ENCODE measurements at places on chromosomes 12 and 14. TPM values are rescaled to one million over a fixed set of nuclear protein-coding genes. Genes with fewer than 3 reads are reported as not detected.

DNA sequence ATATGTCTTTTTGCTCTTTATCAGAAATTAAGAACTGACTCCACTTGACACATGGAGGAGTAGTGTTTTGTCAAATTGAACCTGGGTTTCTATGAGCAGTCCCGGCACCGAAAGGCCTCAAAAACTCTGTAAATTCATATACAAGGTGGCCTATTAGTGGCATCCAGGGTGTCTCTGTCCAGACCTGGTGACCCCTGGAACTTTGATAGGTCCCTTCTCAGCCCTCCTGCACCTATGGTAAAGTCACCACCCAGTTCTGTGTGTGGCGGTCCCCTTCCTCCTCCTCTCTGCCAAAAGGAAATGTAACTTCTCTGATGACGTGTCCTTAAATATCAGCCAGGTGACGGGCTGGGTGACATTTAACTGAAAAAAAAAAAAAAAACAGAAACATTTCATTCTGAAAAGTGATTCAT is 204.0 kb upstream of the FOXN3 start:
- no peak for DNase-seq

- no peak for DNase-seq
Observed at GRCh38 chr12:19177754-19178153, 48.2 kb downstream of the PLEKHA5 start.

DNA sequence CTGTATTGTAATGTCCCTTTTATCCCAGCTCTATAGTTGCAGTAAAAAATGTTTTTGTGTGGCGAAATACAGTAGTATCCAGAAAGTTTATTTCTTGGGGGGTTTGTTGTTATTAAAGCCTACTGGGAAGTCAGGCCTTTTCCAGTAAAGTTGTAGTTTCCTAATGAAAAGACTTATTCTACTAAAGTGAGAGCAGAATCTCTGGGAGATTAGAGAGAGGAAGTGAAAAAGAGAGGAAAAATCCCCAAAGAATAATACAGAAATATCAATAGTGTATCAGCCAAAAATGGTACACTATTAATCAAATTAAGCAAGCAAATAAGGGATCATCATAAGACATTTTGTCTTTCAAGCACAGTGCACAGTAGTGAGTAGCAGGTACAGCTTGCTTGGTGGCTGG is 46.3 kb upstream of the ATXN7L3B start:
- DNase-seq: no peak

DNA sequence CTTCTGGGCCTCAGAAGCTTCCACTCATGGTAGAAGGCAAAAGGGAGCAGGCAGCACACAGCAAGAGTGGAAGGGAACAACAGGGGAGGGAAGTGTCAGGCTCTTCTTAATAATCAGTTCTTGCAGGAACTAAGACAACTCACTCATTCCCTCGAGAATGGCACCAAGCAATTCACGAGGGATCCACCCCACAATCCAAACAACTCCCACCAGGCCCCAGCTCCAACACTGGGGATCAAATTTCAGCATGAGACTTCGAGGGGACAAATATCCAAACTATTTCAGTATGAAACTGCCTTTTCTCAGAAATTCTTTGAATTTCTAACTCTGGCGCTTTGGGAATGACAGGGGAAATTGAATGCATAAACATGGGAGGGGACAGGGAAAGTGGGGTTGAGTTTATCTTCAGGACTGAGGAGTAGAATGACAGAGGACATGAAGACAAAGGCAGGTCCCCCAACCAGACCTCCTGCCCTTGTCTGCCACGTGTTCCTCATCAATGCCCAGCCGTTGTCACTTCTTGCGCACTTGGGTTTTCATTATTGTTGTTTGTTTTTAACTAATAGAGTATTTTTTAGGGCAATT is 24.6 kb upstream of the APOF start:
- DNase-seq: no peak

Gene ARHGDIB
- polyA plus RNA-seq: 2,863 TPM

DNA sequence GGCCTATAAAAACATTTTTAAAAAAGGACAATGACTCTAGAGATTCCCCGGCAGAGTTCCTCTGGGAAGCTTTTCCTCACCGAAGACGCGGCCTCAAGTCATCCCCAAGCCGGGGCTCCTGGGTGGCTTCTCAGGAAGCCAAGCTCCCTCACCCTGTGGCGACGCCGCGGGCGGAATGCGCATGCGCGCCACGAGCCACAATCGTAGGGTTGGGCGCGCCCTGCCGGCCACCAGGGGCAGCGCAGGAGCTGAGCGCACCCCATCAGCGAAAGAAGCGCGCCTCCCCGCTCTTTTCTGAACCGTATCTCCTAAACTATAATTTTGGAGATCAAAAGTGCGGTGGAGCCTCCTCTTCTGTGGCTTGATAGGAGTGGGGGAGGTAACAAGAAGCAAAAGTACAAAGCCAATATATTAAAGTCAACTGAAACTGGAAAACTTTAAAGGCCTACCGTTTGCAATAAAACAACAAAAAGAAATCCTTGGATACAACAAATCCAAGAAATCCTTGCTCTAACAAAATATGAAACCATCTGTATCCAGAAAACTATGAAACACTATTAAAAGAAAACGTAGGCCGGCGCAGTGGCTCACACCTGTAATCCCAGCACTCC is 17.4 kb upstream of the CHFR start:
- peak; percentile 86 for DNase-seq

DNA sequence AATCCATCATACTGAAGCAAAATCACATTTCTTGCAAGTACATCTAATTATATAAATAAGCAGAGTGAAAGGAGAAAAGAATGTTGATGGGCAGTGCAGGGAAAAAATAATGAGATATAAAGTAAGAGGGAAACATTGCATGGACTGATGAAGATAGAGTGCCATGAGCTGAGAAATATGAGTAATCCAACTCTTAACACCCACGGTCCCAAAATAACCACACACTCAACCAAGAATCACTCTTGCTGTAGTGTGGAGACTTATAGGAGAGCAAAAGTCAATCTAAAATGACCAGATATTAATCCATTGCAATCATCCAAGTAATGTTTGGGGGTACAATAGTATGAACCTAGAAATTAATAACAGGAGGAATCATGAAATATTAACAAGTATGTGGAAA is 40.2 kb downstream of the MYF5 start:
- DNase-seq: no peak

Gene TMEM63C
- polyA plus RNA-seq: not detected

Gene CLEC9A
- polyA plus RNA-seq: 0.99 TPM

Gene HOXC9
- polyA plus RNA-seq: not detected

Gene TECPR2
- polyA plus RNA-seq: 5.5 TPM

DNA sequence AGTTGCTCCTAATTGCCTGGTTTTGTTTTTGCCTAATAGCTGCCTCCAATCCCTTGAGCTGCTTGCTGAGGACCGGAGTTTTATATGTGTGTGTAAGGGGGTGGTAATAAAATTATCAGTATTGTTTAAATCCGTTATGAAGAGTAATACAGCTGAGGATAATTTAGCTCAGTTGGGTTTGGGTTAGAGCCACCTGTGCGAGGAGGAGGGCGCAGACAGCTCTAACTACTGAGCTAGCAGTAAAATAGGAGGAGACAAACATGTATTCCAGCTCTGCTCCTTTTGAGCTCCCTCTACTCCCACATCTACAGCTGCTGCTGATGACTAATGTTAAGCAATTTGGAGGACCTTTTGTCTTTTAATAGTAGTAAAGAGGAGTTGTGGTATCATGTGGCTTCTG is 61.5 kb downstream of the SPATS2 start:
- no peak for DNase-seq

GRCh38 chr12:8446642-8447547 is 8.9 kb upstream of the CLEC6A start:
- DNase-seq: no peak

DNA sequence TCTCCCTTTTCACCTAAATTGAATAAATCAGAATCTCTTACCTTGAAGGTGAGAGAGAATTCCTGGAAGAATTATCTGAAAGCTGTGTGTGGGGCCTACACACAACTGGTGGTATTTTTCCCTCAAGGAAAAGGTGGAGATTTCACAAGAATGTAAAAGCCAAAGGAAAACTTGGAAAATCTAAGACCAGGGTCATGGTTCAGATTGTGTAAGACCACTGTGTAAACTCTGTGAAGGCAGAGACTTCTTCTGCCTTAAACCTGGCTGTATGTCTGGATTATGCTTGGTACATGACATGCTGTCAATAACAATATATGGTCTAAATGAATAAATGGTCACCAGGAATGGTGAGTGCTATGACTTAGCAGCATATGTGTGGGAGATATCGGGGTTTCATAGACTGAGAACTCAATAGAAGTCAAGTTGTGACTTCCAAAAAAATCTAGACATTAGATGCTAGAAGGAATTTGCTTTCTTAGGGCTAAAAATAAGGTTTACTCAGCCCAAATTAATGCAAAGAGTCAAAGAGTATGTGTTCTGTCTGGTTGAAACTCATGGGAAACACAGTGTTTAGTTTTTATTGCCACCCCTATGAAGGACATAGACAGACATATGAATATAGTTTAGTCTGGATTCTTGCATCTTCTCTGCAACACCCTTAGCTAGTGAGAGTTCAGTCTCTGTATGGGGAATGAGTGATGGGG is 163.7 kb downstream of the SNAPC1 start:
- DNase-seq: no peak

Gene KLRB1
- 347 TPM for polyA plus RNA-seq

DNA sequence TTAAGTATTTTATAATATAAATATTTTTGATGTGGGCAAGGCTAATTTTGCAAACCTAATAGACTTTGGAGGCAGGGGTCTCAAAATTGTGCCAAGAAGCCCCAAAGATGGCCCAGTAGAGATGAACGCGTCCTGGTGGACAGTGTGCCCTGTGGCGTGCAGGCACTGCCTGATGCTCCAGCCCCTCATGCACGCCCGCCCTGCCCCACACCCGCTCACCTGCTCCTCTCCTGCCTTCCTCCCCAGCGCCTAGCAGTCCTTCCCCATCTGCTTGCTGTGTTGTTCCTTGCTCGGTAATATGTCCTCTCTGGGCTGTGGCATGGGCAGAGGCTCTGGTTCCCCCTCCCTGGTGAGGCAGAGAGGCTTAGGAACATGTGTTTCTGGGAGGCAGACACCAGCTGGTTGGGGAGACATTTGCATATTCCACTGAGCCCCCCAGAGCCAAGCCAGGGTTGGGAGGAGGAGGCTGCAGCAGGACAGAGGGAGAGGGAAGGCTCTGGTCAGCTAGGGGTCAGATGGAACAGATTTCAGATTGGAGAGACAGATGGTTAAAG is 46.8 kb upstream of the GPATCH2L start:
- no peak for DNase-seq

DNA sequence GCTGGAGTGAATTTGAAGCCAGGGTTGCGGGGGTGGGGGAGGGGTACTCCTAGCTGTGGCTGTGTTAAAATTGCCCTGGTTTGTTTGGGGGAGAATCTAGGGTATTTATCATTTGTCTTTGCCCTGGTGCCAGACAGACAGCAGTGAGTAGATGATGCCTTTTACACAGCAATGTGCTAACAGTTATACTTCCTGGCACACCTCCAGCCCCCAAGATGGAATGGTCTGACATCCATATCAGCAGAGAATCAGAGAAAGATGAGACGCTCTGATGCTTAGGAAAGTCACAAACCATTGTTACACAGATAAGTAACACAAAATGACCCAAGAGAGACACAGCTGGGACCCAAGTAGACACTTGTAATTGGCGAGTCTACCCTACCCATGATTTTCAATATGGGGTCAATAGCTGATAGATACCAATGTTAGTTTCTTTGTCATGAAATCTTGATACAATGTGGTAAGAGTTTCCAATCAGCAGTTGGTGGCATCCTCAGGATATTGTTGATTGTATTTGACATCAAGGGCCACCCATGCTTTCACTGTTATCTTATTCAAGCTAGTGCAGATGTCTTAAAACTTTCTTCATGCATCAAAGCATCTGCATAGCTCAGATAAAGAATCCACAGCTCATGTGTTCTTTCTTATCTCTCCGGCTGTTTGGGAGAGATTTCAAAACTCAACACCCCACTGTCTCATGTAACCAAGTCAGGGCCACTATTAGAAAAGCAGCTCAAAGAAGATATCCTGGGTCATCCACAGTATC is 2.6 kb upstream of the PRKAB1 start:
- no peak for DNase-seq

Gene PLEKHA5
- polyA plus RNA-seq: 1.6 TPM

Gene ADAM21
- 0.07 TPM for polyA plus RNA-seq

GRCh38 chr12:49413796-49414195 is 46.5 kb downstream of the SPATS2 start:
- no peak for DNase-seq

DNA sequence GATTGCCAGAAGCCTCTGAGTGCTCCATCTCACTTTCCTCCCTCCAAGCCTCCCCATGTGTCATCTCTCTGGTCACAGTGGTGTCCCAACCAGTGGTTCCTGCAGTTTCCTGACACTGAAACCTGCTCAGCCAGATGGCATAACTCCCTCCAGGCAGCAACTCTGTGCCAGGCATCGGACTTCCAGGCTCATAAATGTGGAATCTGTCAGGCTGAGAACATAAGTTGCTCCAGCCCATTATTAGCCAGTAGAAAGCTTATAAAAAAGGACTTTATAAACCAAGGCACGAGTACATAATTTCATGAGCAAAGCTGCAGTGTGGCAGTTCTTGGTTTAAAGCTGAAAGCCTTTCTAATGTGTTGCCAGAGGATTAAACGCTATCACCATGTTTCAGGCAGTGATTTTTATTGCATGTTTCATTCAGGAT is 194.3 kb downstream of the DACT1 start:
- DNase-seq: no peak

GRCh38 chr12:105156260-105156659 is 48.7 kb downstream of the WASHC4 start:
- DNase-seq: no peak

- DNase-seq: peak; percentile 21
Observed at GRCh38 chr12:100141666-100141997, 1.0 kb downstream of the BLTP3B start.

DNA sequence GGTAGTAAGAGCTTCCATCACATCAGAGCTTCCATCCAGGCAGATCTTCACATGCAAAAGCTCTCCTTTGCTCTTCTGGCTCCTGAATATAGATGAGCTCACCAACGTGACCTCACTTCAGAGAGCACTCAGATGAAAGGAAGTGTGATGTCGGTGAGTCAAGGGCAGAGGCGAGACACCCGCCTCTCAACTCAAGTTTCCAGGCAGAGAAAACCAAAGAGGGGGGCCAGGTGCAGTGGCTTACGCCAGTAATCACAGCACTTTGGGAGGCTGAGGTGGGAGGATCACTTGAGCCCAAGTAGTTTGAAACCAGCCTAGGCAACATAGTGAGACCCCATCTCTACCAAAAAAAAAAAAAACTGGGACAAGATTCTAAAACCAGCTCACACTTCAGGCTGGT is 126.9 kb downstream of the DUSP6 start:
- DNase-seq: peak; percentile 49

DNA sequence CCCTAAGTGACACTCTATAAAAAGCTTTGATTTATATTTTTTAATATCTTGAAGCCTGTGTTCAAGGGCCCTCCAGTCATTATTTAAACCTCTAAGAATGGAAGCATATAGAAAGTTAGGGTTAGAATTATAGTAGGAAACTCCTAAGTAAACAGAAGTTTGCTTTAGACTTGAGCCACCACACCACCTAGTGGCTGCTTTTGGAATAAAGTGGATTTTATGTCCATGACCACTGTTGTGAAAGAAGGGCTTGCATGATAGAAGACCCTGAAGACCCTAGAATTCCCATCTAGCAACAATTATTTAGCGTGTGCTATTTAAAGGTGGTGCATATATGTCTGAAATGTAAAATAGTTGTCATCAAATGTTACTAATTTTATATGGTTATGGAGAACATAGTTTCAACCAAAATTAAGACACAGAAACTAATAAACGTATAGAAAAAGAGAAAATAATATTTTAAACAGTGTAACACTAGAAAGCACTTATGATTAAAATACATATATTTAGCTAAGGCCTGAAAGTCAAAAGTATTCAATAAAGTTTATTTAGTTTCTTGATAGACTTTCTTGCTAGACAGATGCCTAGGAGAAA is 21.3 kb downstream of the LRRIQ1 start:
- DNase-seq: no peak

- DNase-seq: no peak
Observed at GRCh38 chr12:3152892-3153291, 75.7 kb downstream of the TSPAN9 start.
